ENCODE measurements at places on chromosomes 12 and 14.

DNA sequence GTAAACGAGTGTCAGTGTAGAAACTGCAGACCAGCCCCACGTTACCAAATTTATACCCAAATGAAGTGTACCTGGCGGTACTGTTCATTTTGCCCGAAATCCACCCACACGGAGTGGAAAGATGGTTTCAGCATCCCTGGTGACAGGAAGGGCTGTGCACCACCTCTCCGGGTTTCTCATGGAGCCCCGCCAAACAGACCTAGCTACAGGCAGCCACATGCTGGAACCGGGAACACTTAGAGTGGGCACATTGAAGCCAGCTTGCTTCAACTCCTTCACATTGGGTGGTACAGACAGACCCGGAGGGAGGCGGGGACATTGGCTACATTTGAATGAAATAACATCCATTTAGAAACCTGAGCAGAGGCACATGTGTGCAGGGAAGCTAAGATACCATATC is 84.4 kb downstream of the PPP2R5C start:
- no peak for DNase-seq

DNA sequence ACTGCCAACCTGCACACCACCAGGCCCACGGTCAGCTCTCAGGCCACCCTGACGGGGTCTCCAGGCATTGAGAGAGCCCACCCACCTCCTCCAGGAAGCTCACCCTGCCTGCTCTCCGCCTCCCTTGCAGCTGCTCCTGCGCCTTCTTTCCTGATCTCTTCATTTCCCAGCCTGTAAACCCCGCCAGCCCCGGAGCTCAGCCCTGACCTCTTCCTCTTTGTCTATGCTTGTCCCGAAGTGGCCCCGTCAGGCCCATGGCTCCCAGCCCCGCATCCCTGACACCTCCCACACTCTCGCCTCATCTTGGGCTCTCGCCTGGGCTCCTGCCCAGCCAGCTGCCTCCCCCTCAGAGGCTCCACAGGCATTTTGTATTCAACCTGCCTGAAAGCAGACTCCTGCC is 139.3 kb downstream of the CALM1 start:
- no peak for DNase-seq

GRCh38 chr14:37565550-37565949 is 29.5 kb downstream of the FOXA1 start:
- no peak for DNase-seq

- no peak for DNase-seq
These were observed 411.8 kb upstream of the MIS18BP1 start for GRCh38 chr14:45664668-45665356.

GRCh38 chr14:103715052-103716000 is at the start of the genes XRCC3 and ZFYVE21:
Gene XRCC3 (minus strand): TSS chr14:103715451. CDS start chr14:103711087, 4,364 bp downstream.
Gene ZFYVE21 (plus strand): TSS chr14:103715810. CDS start chr14:103715842, 32 bp downstream.
- peak; percentile 99 for DNase-seq

GRCh38 chr14:87873741-87874140 is 119.2 kb downstream of the GALC start:
- DNase-seq = no peak

DNA sequence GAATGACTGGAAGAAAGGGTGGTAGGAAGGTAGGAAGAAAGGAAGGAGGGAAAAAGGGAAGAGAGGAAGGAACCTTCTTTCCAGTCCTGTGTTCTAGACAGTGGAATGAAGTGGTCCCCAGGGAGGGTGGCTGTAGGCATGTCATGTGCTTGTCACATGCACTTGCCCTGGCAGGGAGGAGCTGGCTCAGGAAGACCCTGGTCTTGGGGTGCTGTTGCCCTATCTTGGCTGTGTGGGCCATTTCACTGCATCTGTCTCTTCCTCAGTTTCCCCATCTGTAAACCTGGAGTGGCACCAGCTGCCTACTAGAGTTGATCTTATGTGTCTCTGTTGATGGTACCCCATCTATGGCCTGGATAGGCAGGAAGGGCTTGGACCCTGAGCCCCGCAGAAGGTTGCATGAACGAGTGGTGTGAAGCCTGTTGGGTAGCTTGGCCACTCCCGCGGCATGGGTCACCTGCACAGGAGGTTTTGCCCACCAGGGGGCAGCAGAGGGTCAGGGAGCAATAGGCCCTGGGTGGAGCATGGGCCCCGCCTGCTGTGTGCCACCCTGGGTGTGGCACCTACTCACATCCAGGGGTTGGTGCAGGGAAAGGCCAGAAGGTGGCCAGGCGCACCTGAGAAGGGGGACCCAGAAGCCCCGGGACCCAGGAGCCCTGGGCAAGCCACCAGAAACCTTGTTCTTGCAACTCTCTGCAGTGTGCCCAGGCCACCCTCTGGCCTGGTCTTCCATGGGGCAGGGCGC is 25.1 kb downstream of the MEG3 start:
- DNase-seq = peak; percentile 67

- DNase-seq = no peak
These were observed 87.6 kb downstream of the SEC23A start for GRCh38 chr14:39015360-39015961.
